ENCODE measurements at places on chromosomes 16 and 17.

GRCh38 chr16:47310792-47311211 lies 150.1 kb downstream of the ITFG1 start:
- no peak for DNase-seq

GRCh38 chr16:67006930-67007658 lies 18.7 kb downstream of the CES4A start:
- no peak for DNase-seq

- DNase-seq: no peak
Observed at GRCh38 chr17:54117452-54117851, 294.7 kb downstream of the KIF2B start.

DNA sequence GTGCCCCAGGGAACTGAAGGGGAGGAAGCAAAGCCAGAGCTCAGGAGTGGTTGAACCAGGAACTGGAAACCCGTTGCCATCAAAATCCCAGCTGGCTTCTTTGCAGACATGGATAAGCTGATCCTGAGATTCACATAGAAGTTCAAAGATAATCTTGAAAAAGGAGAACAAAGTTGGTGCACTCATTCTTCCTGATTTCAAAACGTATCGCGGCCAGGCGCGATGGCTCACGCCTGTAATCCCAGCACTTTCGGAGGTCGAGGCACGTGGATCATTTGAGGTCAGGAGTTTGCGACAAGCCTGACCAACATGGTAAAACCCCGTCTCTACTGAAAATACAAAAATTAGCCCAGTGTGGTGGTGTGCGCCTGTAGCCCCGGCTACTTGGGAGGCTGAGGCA lies 7.1 kb downstream of the RAP1GAP2 start:
- no peak for DNase-seq

DNA sequence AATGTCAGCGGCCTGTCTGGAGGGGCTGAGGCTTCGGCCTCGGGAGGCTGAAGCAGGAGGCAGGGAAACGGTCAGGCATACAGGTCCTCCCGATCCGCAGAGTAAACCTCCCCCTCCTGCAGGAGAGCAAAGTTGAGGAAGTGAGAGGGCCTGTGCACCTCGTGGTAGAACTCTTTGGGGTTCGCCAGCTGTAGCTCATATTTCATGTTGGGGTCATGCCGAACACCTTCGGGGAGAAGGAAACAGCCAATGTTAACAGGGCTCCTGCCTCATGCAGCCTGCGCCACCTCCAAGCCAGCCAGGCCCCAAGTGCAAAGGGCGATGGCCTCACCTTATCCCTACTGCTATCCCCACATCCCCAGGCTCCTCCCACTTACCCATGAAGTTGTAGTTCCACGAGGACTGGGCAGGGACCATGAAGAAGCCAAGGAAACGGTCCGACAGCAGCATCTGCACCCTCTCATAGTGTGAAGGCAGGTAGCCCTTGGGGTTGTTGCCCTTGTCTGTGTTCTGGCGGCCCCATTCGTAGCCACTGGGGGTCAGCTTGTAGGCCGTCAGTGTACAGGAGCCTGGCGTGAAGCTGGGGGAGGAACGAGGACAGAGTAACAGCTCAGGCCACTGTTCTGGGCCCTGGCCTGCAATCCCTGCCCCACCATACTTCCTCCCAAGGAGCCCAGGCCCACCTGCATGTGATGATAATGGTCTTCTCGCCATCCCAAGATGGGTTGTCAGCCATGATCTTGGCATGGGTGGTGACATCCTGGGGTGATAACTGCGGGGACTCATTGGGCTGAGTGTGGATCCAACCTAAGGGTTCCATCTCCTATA lies 1.3 kb upstream of the RILP start:
- DNase-seq: no peak

DNA sequence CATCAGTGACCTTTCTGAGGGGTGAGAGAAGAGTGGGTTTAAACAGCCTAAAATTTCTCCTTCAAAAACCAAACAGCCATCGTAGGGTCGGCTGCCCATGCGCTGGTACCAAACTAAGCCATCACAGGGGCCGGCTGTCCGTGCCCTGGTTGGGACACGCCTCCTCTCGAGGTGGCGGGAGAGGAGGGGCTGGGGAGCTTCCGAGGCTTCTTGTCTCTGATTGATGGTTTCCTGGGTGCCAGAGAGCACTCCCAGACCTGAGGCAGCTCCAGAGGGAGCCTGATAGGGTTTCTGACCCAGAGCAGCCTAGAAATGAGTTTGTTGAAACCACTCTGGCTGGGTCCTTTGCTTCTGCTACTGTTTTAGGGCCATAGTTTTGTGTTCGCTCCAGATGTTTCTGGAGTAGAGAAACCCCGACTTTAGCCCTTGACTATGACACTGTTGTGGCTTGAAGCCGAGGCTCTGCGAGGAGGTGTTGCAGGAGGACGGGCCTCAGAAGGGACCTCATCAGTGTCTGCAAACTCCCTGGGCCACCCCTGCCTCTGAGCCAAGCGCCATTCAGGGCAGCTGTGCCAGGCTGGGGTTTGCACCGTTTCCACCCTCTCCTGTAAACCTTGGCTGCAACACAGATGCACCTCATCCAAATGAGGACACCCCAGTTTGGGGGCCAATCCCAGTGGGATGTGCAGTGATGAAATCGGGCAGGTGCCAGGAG lies 6.2 kb downstream of the ZNF276 start:
- no peak for DNase-seq

GRCh38 chr17:65745241-65745640 lies 183.8 kb upstream of the AXIN2 start:
- no peak for DNase-seq

- DNase-seq: no peak
Observed at GRCh38 chr17:40664582-40665333, at the start of gene KRT222. Gene KRT222 (minus strand): TSS chr17:40665177. CDS start chr17:40665099, 78 bp downstream.

GRCh38 chr17:27559506-27560481 lies 71.2 kb upstream of the LGALS9 start:
- DNase-seq: no peak

- DNase-seq: no peak
Observed at GRCh38 chr16:56966093-56966475, 4.3 kb downstream of the CETP start.

DNA sequence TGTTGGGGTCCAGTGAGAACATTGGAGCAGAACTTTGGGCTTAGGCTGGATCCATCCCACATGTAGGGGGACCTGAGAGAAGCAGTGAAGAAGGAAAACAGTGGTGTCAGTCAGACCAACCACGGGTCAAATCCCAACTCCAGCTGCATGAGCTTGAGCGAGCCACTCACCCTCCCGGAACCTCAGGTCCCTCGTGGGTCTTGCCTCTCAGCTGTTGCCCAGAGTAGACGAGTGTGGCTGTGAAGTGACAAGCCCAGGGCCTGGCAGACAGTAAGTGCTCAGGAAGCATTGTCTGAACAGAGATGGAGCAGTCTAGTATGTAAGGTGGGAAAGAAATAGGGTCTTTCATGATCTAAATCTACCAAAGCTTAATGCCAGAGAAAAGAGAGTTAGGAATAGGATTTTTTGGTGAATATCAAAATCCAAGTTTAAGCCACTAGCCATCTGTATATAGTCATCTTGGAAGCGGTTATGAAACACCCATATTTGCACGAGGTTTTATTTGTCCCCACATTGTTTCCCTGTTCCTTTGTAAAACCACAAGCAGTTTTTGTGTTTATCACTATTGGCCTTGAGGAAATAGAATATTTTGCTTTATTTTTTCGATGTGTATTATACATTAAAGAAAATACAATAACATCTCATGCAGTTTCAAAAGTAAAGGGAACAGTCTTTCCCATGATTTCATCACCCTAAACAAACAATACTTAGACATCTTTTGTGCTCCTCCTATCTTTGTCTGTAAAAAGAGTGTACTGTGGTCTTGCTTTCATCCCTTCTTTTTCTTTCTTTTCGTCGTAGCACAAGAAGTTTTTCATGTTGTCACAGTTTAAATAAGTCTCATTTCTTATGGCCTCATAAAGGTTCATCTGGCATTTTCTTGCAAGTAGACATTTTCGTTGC lies 112.0 kb downstream of the CLEC16A start:
- DNase-seq: no peak

DNA sequence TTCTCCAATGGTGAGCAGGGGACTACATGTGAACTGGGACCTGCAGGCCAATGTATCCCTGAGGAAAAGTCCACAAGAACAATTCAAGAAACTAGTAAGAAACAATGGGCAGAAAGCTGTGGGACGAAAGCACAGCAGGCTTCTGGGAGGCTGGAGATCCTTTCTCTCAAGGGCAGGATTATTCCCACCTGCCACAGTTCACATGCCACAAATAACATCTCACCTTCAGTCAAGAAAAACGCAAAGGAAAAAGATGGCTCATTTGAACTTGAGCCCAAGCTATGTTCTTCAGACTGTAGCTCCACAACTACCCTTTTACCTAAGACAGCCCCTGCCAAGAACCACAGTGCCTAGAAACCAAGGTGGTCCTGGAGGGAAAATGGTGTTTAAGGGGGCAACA lies 13.0 kb downstream of the HAS3 start:
- no peak for DNase-seq

- no peak for DNase-seq
Observed at GRCh38 chr17:9766970-9767369, 24.4 kb downstream of the DHRS7C start.

GRCh38 chr17:67215991-67216421 lies 29.0 kb downstream of the HELZ start:
- DNase-seq: no peak

DNA sequence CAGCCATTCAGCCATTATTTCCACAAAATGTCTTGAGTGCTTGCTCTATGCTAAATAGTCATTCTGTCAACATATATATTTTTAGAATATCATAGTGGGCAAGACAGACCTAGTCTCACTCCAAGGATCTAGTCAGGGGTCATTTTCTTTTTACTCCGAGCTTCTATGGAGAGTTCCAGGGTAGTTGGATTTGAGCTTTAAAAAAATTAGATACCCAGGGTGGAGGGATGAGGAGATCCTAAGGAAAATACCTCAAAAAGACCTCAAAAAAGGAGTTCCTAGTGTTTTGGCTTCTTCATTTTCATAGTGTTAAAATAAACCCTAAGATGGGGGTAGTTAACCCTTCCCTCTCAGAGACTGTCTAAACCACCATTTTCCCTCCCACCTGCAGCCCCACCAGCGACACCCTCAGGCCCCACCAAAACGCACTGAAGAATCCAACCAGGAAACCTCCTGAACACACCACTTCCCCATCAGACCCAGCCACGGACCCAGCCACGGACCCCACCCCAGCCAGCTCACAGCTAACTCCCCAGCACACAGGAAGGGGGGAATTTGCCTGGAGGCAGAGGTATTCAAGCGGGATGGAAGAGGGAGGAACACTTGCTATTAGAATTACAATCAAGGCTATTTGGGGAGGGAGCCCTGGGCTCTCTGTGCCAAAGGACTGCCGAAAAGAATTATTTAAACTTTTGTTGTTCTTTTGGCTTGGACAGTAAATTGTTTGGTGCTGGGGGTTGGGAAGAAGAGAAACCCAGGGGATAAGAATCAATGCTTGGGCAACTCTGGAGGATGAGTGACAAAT lies 2.2 kb downstream of the ETV4 start:
- no peak for DNase-seq

DNA sequence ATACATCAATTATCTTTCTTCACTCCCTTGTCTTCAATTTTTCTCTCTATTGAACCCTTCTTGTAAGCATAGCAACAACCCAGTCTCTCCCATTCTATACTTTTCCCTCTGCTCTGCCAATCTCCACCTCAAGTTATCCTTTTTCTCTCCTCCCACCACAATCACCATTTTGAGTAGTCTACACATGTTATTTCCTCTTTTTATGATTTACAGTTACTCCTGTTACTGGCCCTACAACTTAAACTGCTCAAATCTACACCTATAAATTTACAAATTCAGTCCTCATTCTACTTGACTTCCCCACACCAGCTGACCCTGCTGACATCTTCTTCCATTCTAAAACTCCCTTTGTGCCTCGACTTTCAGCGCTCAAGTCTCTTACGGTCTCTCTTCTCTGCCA lies 84.6 kb downstream of the SPAG9 start:
- no peak for DNase-seq

DNA sequence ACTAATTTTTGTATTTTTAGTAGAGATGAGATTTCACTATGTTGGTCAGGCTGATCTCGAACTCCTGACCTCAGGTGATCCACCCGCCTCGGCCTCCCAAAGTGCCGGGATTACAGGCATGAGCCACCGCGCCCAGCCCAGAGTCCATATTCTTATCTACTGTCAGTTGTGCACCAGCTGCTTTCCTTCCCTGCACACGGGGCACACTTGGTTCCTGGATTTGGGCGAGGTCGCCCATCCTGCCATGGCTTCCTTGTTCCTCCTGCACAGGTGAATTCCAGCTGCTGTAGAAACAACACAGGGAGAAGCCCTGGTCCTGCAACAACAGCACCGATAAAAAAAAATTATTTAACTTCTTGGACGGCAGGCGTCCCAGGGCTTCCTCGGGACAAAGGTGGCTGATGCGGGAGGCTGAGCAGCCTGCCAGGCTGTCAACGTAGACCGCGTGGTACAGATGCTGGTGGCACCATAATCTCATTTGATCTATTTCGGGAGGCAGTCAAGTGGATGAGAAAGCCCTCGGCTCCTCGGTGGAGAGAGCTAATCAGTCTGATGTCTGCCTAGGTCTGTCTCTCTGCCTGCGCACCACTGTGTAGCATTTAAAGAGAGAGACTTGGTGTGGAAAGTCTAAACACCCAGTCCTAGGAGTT lies 19.1 kb downstream of the RGS9 start:
- DNase-seq: no peak

DNA sequence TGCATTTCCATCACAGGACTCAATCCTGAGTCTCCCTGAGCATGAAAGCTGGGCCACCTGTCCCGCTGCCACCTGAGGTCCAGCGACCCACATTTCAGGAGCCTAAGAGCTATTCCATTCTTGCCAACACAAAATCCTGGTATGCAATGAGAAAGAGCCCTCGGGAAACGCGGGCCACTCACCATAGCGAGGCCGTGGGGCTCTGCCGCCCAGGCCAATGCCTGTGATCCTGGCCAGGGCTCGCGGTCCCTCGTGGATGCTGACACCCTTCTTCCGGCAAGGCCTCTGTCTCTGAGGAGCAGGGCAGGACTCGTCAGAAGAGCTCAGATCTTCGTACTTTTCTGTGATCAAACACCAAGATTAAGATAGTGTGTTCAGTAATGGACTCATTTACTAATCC lies 11.6 kb downstream of the NUDT16L1 start:
- DNase-seq: no peak

DNA sequence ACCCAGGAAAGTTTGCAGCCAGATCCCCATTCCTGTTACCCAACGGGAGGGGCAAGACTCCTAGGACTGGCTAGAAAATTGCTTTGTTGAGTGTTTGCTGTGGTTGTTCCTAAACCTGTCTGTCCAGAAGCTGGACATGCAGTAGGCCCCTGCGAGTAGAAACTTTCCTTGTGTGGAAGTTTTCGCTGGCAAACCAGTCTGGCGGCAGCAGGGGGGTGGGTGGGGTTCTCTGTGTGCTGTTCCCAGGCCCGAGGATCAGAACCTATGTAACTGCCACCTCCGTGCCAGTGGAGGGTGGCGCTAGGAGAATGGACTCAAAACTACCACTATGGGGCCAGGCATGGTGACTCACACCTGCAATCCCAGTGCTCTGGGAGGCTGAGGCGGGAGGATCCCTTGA lies 9.2 kb downstream of the SGSM2 start:
- DNase-seq: no peak

GRCh38 chr17:76519048-76519966 lies 18.1 kb upstream of the RHBDF2 start:
- DNase-seq: no peak
